ENCODE measurements at places on chromosomes 13 and 19.

DNA sequence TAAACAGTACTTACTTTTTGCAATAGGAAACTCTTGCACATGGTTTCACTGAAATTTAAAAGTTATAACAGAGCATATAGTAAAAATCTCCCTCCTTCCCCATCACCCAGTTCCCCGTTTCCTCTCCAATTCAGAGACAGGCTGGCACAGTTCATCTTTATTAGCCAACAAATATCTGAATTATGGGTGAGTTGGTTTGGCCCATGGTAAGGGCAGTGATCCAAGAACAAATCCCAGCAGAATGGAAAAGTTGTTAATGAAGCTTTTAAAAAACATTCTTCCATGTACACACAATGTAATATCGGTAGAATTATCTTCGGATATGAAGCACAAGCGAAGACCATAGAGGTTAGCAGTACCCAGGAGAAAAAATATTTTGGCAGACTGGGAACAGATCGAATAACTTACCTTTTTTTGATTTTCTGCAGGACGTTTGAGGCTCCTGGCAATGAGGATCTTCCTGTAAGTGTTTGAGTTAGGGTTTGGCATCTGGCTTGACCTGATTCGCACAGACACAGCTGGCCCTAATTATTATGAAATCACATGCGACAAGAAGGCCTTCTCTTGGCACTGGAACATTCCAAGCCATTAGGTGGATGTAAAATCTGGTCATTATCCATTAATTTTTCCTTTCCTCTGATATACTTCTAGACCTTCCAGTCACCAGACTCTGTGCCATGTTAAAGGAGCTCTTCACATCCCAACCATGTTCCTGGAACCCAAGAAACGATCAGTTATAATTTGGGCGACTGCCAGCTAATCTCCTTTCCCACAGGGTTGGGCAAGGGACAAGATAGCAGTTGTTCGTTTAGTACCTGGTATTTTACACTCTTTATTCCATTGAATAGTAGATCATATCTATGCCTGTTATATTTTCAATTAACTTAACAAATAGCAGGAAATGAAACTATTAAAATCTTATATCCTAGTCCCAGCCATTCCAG lies 139.4 kb upstream of the TSC22D1 start:
- DNase-seq, result no peak

- DNase-seq, result peak; percentile 96
Observed at GRCh38 chr19:45973553-45974338, at the start of gene NOVA2. Gene NOVA2, minus strand, starts transcription at chr19:45973865. Its CDS starts 514 bp downstream, at chr19:45973351.

DNA sequence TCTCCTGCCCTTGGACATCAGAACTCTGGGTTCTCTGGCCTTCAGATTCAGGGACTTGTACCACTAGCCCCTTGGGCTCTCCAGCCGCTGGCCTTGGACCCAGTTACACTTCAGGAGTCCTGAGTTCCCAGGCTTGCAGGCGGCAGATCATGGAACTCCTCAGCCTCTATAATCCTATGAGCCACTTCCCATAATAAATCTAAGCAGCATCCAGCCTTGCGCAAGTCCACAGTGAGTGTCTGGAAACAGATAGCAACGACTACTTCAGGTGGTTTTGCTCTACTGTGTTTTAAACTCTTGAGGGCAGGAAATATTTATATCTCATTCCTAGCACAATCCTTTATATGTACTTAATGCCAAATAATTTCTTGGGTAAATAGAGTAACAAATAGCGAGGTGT lies 92.3 kb downstream of the COL4A1 start:
- DNase-seq, result no peak

GRCh38 chr13:79081942-79082341 lies 324.1 kb downstream of the RBM26 start:
- DNase-seq, result no peak

- peak; percentile 43 for DNase-seq
Observed at GRCh38 chr19:8304841-8305621, 3.1 kb downstream of the CD320 start.

DNA sequence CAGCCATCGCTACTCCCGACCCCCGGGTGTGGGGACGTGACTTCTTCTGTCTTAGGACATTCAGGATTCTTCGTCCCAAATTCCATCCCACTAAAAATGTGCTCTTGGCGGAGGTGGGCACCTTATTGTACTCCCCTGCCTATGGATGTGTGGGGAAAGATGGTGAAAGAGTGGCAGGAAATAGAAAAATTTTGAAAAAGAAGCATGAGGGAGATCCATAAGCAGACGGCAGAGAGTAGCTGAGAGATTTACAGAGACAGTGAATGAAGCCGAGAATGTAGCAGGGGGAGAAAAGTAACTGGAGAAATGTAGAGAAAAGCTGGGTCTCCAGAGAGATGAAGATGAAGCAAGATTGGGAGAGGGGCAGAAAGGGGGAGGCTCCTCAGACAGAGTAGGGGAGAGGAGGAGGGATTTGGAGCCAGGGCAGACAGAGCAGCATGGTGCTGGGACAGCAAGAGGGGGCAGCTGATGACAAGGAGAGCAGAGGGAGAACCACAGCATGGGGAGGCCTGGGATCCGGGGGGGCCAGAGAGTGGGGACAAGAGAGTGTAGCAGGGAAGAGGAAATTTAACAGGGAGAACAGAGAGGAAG lies 843 bp downstream of the ZNF610 start:
- peak; percentile 4 for DNase-seq

DNA sequence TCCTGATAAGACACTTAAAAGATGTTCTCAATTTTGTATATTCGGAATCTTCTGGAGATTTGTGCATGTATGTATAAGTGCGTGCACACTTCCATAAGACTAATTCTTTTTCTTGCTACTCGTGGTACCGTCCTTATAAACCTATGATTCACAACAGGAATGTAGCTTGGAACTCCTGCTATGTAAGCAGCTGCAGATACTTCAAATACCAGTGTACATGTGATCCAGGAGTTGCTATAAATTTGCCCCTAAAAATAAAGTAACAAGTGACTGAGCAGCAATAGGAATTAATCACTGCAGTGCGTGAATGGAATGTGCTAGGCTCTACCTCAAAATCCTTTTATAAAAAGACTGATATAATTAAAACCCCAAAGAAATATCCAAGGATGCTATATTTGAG lies 214.9 kb downstream of the KLF5 start:
- DNase-seq, result no peak

- no peak for DNase-seq
Observed at GRCh38 chr13:63088226-63088625, 1672.6 kb upstream of the PCDH20 start.

DNA sequence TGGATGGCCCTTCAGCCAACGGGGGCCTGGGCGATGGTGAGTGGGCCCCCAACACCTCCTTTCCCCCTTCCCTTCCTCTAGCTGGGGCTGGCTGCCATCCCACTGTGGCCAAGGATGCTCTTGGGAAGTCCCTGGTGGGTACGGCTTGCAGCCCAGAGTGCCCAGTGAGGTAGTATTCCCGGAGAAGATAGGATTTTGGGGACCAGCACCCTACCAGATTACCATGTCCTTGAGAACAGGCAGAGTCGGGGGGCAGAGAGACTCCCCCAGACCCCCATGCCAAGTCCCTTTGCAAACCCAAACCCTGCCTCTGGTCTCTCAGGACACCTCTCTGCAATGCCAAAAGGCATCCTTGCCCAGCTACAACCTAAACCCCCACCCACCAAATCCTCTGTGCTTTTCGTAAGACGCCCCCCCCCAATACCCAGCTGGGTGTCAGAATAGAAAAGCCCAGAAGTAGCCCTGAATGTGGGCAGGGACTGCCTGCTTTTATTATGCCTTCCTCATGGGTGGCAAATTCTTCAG lies 1.7 kb downstream of the HIF3A start:
- no peak for DNase-seq

DNA sequence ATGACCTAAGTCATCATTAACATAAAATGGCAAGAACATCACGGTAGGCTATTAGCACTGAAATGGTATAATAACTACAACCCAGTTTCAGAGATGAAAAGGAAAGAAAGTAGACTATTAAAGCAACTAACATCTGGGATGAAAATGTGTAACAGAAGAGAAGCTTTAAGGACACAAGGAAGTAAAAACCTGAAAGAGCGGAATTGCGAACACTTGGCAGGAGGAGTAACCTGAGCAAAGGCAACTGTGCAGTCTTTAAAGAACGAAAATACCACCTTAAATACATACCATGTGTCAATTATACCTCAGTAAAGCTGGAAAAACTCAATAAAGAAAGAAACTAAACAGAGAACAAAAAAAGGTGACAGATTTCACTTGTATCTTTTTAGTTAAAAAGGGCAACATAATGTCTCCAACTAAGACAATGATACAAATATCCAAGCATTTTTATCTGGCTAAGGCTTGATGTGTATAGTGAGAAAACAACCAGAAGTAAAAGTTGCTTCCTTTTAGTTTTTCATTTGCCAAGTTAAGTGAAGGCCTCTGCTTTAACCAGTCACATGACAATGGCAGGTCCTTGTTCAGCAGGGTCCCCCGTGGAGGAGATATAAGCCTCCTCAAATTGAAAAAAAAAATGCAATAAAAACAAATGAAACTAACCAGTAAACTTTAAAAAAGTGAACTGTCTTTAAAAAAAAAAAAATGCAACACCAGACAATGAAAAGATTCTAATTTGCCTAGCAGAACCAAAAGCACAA lies 11.6 kb downstream of the USP12 start:
- no peak for DNase-seq

GRCh38 chr19:48752496-48753365 lies at the start of gene FUT1:
Gene FUT1, minus strand, starts transcription at chr19:48752641. Its CDS starts 1,360 bp downstream, at chr19:48751281.
- DNase-seq, result peak; percentile 69

DNA sequence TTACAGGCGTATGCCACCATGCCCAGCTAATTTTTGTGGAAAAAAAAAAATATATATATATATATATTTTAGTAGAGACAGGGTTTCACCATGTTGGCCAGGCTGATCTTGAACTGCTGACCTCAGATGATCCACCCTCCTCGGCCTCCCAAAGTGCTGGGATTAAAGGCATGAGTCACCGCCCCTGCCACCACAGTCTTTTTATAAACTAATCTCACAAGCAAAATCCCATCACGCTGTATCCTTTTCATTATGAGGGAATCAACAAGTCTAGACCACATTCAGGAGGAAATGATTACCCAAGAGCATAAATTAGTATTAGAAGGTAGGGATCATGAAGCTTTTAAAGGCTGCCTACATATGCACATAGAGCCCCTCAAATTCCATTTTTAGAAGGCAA lies 210.6 kb upstream of the NBEA start:
- no peak for DNase-seq

DNA sequence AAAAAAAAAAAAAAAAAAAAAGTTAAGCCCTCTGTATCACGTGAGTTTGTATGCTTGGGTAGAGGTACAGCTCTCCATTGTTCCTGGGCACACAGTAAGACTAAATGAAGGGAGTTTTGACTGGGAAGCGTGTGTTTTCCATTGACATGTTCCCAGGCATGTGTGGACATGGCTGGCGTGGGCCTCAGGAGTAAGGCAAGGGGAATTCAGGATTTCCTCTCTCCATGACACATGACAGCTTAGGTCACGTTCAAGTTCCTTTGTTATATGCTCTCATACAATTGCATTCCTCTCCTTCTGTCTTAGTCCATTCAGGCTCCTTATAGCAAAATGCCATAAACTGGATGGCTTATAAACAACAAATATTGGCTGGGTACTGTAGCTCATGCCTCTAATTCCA lies 17.1 kb upstream of the MAP3K10 start:
- DNase-seq, result no peak

DNA sequence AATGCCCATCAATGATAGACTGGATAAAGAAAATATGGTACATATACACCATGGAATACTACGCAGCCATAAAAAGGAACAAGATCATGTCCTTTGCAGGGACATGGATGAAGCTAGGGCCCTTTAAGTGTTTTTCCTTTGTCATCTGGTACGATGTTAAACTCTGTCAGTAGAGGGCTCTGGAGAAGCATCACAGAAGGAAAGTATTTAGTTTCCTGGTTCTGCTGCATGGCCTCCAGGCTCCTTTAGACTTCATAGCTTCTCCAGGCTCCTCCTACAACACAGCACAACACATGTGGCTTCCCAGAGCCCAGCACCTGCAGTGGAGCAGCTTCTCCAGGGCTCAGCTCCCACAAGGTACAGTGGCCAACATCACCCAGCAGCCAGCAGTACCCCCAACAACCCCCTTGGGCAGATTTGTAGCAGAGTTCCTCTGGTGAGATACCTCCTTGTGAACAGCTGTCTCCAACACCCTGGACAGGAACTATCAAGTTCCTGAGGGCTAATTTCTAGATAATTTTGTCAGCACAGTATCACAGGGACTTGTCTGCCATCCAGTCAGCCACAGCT lies 63.4 kb downstream of the KCTD12 start:
- DNase-seq, result no peak

GRCh38 chr19:37594982-37595382 lies 306 bp downstream of the ZNF540 start:
- DNase-seq, result no peak

- peak; percentile 64 for DNase-seq
Observed at GRCh38 chr19:49056101-49056901, 1.2 kb downstream of the CGB7 start.

Measured in endothelial cell (in vitro differentiated cells).